ENCODE measurements at places on chromosomes 6 and 20. TPM values are rescaled to one million over a fixed set of nuclear protein-coding genes. Genes with fewer than 3 reads are reported as not detected.

DNA sequence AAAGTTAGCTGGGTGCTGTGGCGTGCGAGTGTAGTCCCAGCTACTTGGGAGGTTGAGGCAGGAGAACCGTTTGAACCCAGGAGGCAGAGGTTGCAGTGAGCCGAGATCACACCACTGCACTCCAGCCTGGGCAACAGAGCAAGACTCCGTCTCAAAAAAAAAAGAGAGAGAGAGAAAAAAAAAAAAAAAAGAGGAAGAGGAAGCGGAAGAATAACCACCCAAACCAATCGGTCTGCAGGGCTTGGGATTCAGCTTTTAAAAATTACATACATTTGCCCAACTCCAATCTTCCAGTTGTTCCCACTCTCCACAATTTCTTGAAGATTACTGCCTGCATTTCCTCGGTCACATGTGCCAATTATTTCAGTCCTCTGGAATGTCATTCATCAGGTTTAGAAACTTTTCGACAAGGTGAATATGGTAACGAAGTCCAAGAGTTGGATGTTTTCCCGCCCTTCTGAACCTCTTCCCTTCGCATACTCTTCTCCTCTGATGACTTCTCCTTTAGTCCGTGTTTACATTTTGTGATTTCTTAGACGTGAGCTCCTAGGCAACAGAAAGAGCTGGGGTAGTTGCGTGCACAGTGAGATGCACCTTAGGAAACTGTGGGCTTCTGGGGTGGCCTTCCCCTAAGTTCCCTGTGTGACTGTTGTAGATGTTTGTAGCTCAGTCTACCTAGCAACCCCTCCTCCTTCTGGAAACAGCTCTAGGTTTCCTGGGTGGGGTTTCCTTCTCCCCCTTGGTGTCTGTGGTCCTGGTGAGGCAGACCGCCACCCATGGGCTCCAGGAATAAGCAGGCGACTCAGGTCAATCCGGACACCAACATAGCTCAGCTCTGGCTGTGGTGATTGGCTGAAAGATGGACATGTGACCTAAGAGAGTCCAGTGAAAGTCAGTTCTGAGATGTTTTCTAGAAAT lies 63.0 kb upstream of the NCOA3 start:
- no peak overlapping the region for H3K4me3 ChIP-seq
- H3K4me1 ChIP-seq: peaks cover 36% of the 10 kb centered on the region
- no peaks in the 10 kb centered on the region for H3K36me3 ChIP-seq
- peak; percentile 33 for DNase-seq

DNA sequence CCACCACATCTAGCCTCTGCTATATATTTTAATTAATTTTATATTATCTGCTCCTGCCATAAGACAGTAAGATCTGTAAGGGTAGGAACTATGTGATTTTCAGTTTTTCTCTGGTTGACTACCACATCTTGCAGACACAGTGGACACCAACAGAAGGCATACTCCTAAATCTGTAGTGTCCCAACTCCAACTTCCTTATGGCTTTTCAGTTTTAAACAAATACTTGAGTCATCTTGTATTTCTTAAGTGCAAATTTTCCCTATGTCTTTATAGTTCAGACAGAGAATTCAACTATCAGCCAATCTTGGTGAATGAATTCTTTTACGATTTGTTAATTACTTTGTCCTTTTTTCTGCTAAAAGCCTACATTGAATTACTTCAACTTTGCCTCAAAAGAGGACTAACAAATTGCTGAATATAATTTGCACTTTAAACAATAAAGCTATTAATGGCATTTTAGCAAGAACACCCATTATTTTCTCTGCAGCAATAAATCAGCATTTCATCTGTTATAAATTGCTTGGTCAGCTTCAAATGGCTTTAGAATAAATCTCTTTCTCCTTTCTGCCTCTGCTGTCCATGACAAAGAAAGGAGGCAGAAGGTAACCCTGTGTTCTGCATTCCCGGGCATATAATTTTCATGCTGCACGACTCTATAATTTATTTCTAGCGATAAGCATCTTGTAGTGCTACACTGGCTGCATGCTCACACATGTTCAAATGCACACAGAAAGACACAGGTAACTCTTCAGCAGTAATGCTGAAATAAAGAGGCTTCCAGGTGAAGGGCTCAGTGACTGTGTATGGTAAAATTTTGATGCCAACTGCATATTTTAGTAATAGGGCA lies 144.8 kb downstream of the BACH2 start:
- no peaks in the 10 kb centered on the region for H3K36me3 ChIP-seq
- no peak for DNase-seq
- peaks cover 9% of the 10 kb centered on the region for H3K4me1 ChIP-seq
- H3K27ac ChIP-seq: no peak overlapping the region
- H3K27me3 ChIP-seq: no peaks in the 10 kb centered on the region
- no peak overlapping the region for H3K4me3 ChIP-seq

- no peaks in the 10 kb centered on the region for H3K4me1 ChIP-seq
- no peak overlapping the region for H3K27ac ChIP-seq
- DNase-seq: no peak
- no peaks in the 10 kb centered on the region for H3K36me3 ChIP-seq
- H3K27me3 ChIP-seq: no peaks in the 10 kb centered on the region
- no peak overlapping the region for H3K4me3 ChIP-seq
Measured at GRCh38 chr20:44221368-44221954, 10.9 kb upstream of the OSER1 start.

DNA sequence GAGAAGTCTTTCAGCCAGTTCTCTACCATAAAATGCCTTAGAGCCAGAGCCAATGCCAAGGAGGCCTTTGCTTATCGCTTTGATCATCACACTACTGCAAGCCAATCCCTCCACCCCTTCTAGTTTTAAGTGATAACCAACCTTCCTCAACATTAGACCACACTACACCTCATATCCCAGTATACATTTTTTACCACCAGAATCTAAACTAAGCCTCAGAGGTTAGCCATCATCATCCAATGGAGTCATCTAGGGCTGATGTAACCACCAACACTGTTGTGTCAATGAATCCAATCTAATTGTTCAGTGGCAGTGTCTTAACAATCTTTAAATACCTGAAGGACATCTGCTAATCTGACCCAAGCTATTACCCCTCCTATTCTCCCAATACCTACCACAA lies 6.4 kb downstream of the ZUP1 start:
- no peaks in the 10 kb centered on the region for H3K4me1 ChIP-seq
- H3K27me3 ChIP-seq: no peaks in the 10 kb centered on the region
- no peak for DNase-seq
- H3K36me3 ChIP-seq: peaks cover 4% of the 10 kb centered on the region
- H3K4me3 ChIP-seq: no peak overlapping the region

DNA sequence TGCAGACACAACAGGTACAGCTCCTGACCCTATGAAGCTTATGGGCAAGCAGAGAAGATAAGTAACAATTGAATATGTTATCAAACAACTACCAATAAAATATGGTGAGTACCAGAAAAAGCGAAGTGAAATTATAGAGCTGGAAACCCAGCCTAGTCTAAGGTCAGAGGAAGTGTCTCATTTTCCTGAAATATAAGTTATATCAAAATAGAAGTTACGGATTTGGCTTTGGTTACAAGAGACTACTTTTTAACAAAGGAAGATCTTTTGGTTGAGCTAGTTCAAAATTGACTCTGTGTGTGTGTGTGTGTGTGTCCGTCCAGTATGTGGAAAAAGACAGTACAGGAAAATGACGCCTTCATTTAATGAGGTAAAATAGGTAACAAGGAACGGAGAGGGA lies 8.9 kb downstream of the STX11 start:
- no peak overlapping the region for H3K4me3 ChIP-seq
- no peak overlapping the region for H3K27ac ChIP-seq
- H3K4me1 ChIP-seq: peaks cover 16% of the 10 kb centered on the region
- no peaks in the 10 kb centered on the region for H3K27me3 ChIP-seq
- no peak for DNase-seq

DNA sequence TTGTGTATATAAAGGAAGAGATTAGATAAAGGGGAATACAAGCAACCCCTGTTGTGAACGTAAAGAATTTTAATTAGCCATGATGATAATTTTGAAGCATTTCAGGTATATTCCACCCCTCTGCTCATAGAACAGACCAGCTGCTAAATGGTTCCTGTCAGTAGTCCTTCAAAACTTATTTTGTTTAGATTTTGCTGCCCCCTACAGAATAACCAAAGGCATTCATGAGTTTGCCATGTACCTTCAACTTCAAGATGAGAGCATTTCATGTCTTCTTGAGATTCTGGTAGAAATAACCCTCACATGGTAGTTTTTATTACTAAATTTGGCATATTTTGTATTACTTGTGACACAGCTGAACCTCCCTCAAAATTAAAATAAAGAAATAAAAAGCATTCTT lies 1586.7 kb downstream of the HACE1 start:
- H3K27me3 ChIP-seq: no peaks in the 10 kb centered on the region
- no peaks in the 10 kb centered on the region for H3K36me3 ChIP-seq
- DNase-seq: peak; percentile 56
- H3K4me1 ChIP-seq: no peaks in the 10 kb centered on the region

SERAC1 gene
- total RNA-seq: 7.6 TPM
